ENCODE measurements at places on chromosomes 13 and 19.

DNA sequence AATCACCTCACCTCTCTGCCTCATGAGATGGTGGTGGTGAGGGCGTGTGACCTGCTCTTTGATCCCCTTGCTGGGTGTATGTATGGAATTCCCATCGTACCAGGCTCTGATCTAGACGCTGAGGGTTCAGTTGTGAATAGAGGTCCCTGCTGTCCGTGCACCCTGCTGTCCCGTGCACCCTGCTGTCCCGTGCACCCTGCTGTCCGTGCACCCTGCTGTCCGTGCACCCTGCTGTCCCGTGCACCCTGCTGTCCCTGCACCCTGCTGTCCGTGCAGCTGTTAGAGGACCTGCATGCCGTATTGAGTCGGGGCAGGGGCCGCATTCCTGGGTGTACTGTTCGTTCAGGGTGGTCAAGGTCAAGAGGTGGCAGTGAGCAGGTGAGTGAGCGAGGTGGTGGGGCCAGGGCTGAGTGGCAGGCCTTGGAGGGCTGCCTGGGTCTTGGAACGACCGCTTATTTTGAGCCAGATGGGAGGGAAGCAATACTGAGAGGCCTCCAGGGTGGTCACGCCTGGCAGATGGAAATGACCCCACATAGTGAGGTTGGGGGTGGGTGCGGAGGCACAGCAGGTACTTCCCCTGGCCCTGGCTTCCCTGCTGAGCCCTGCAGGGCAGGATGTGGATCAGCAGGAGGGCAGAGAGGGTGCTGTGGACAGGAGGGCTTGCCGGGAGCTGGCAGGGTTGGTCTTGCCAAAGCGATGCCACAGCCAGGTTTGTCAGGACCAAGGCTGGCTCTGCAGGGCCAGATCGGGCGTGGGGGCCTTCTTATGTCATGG is 4.6 kb upstream of the EPN1 start:
- peak; percentile 35 for DNase-seq

DNA sequence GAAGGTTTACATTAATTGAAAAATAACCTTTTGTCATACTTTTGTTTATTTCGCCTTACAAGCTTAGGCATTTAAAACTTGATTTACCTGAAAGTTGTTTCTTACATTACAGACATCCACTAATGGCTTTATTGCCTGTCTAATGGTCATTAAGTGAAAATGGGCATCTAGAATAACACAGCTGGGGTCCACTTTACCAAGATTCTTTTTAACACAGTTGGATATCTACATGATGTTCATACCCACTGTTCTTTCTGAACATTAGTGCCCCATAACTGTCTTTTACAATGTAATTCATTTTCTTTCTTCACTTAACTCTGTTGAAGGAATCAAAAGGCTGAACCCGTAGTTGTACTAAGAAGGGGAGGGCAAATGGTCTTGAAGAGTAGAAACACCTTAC is 19.8 kb upstream of the KLHL1 start:
- DNase-seq = no peak

DNA sequence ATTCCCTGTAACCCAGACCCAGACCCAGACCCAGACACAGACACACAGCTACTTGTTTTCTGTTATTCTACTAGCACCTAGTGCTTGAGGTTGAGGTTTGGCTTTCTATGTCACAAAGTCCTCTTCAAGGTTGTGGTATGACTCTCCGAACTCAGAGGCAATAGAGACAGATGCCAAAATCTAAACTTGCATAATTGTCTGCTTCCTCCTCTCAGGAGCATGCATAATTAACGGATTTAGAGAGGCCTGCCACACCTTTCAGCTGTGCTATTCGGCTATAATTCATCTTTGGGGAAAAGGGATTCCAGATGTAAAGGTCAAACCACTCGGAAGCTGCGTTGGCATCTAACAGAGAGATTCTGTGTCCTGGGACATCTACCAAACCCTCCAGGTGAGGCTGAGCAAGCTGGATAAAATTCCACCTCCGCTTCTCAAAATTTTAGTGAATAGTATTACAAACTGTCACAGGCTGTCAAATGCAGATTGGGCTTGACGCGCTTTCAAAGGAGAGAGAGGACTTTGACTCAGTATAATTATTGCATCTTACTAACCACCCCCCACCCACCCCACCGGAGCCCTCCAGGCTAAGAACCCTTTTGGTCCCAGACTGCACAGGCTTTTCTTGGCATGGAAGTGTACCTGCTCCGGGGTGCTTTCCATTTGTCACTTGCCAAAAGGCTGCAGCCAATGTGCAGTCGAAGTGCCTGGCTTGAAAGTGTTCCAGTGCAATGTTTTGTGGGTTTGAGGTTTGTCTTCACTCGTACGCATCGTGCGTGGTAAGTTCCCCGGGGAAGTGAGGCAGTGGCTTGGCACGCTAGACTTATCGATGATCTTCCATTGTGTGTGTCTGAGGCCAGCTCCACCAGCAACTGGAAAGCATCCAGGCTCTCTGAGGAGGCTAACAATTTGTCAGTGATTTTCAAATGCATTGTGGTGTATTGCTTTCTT is 194.1 kb downstream of the TDRD3 start:
- no peak for DNase-seq

DNA sequence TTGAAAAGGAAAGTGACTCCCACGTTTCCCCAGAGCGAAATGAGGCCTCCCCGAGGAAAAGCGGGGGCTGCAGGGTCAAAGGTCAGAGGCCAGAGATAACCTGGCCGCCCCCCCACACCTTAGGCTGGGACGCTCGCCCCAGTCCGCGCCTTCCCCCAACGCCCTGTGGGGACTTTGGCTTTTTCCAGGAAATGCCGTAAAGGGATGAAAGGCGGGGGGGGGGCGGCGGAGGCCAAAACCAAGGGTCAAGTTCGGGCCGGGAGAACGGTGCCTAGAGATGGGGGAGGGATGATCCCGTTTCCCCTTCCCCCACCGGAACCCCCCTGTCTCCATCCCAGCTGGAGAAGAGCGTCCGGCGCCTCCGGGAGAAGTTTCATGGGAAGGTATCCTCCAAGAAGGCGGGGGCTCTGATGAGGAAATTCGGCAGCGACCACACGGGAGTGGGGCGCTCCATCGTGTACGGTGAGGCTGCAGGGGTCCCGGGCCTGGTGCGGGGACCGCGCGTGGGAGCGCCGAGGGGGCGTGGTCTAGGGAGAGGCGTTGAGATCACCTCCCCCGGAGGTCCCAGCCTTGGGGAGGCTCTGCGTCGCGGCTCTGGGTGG is 575 bp downstream of the SHFL start:
- DNase-seq = peak; percentile 37

GRCh38 chr13:89541091-89542030 is 1806.1 kb upstream of the MIR17HG start:
- DNase-seq = no peak

DNA sequence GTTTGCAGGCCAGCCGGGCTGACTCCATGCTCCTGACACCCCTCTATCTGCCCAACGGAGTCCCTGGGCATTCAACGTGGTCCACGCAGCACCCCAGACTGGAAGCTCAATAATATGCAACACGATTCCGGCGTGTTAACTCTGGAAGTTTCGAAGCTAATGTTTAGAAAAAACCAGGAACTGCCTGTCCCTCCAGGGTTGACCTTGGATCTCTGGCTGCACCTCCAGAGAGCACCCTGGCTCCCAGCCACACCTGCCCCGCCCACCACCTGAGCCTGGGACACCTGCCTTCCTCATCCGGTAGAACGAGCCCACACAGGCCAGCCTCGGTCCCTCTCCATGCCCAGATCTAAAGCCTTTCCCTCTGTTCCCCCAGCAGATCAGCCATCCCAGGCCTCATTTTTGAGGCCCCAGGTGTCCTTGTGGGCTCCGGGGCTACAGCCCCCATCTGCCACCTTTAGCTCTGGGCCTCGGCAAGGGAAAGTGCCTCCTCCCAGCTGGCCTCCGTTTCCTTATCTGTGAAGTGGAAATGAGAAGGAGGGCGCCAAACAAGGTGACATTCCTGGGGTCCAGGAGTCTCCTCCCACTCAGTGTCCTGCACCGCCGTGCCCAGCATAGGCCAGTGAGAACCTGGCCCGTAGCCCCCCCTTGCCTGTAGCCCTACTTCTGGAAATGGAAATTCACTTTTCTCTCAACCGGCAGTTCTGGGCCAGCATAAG is 38.7 kb downstream of the KLF2 start:
- DNase-seq = peak; percentile 50

DNA sequence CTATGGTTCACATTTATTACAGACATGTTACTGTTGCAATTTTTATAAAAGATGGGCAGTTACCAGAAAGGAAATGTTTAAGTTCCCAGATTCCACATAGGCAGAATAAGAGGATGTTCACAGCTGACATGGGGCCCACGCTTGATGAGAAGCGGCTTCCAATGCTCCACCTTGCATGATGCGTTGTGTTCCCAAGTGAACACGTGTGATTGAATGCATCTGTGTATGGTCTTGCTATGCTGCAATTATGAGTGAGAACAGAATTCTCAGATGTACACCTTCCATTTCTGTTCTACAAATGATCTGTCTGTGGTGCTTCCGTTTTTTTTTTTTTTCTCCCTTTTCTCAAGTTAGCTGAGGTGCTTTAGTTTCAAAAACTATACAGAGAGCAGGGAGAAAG is 15.5 kb downstream of the UPF3A start:
- DNase-seq = no peak

GRCh38 chr13:66888698-66889097 is 341.4 kb downstream of the PCDH9 start:
- no peak for DNase-seq

GRCh38 chr13:78603240-78603957 is at the start of gene POU4F1:
POU4F1 (minus strand) TSS chr13:78603552; CDS start chr13:78603326, 226 bp downstream.
- peak; percentile 89 for DNase-seq

- DNase-seq = peak; percentile 7
Observed at GRCh38 chr13:79631051-79631659, 150.2 kb downstream of the NDFIP2 start.

- no peak for DNase-seq
Observed at GRCh38 chr13:107284173-107284572, 716.2 kb upstream of the ARGLU1 start.

DNA sequence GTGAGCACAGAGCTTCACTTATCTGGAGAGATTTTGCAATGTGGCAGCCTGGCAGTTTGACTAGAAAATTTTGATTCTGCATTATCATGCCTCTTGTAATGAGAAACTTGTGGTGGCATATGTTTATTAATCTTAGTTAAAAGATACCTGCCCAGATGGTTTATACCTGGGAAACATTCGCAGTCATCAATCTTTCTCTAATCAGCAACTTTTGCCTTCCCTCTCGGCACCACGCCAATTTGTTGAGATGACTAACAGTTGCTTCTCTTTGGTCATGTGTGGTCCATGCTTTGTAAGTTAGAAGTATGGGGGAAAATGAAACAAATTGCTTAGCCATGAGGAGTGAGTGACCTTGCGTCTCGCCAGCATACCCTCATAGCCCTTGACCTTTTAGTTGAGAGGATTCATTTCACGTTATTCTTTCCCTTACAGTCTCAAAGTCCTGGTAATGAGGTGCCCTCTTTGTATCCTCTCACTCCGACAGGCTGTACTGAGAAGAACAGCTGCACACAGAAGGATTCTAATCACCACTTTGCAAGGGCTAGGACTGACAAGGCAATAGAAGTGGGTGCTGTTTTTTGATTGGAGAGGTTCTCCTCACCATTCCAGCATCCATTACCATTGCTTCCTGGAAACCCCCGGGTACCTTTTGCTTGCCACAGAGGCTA is 201.4 kb downstream of the OXGR1 start:
- no peak for DNase-seq

DNA sequence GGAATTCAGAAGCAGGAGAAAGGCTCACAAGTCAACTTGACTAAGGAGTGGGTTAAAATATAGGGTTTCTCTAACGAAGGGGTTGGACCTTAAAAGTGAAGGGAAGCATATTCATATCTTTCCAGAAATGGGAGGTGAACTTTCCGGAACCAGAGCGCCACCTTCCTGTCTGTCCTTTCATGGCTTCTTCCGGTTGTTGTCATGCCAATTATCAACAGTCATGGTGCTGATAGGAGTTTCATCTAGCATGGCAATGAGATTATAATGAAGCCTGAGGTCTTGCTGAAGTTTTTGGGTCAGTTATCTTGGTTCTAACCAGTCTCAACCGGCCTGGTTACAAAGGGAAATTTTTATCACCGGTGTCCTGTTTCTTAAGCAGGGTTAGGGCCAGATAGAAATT is 162.9 kb upstream of the NBEA start:
- DNase-seq = no peak

GRCh38 chr19:1172353-1173158 is 1.5 kb downstream of the SBNO2 start:
- DNase-seq = peak; percentile 46

- peak; percentile 80 for DNase-seq
Observed at GRCh38 chr19:19269952-19270694, 3.0 kb downstream of the TM6SF2 start.

GRCh38 chr13:59459972-59460371 is 703.8 kb downstream of the DIAPH3 start:
- DNase-seq = no peak

DNA sequence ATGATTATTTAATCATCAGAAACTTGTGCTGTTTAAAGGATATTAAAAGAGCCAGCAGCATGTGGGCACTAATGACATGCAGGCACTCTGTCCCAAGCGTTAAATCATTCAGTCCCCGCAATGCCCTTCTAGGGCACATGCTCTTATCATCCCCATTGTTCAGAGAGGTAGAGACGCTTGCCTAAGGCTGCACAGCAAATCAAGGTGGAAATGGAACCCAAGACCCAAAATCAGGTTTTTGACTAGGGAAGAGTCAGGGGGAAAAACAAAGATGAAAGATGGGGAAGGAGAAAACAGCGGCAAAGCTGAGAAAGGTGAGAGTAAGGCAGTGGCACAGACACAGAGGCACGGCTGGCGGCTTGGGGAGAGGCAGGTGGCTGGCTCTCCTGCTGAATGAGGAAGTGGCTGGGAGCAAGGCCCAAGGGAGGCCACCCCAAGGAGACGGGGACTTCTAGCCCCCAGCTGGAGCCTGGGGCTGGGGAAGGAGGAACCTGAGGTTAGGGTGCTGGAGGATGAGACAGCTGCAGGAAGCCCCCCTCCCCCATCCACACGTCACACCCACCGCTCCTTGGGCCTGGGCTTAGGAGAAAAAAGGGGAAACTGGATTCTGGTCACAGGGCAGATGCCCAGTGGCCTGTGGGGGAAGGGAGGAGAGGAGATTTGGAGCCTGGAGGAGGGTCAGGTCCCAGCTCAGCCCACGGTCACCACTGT is 1.0 kb upstream of the TYROBP start:
- no peak for DNase-seq

DNA sequence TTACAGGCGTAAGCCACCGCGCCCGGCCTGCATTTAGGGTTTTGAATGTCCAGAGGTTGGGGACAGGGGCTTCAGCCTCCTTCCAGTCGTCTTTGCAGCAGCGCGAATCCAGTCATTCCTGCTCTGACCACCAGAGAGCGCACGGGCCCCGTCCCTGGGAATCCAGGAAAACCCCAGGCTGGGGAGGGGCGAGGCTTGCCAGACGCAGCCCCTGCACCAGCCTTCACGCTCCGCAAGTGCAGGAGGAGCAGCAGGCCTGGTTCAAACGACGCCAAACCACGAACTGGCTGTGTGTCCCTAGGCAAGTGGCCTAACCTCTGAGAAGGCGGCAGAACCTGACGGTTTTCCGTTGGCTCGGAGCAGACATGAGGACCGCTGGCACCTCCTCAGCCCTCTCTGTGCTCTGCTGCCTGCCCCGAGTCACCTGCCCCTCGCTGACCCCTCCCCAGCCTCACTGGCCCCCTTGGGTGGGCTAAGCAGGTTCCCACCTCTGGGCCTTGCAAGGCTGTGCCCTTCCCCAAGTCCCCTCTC is 2.0 kb upstream of the RNF126 start:
- DNase-seq = peak; percentile 95

- peak; percentile 13 for DNase-seq
Observed at GRCh38 chr19:24048261-24048660, 38.7 kb upstream of the ZNF254 start.
